Stimulated activated CD8-positive, alpha-beta memory T cell treated with anti-CD3 and anti-CD28 coated beads, Interleukin-4, amount 100 ng/mL, for 48 hours (primary cell): ENCODE measurements at places on chromosomes 5 and 9.

DNA sequence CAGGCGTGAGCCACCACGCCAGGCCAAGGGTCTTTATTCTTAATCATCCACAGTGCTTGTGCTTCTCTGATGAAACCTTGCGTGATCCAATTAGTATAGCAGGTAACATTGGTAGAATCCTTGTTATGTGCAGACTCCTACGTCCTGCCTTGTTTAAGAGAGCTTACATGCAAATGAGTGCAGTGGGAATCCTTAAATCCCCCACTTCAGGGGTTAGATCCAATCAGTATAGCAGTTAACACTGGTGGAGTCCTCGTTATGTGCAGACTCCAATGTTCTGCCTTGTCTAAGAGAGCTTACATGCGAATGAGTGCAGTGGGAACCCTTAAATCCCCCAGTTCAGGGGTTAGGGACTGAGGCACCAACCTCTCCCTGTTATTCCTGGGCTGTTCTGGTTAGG, 193.4 kb downstream of the SEMA6A start:
- no peak for DNase-seq

- peak; percentile 62 for DNase-seq
Observed at GRCh38 chr9:134689321-134690181, 47.9 kb downstream of the COL5A1 start.

GRCh38 chr9:87324613-87325194, 173.0 kb upstream of the DAPK1 start:
- DNase-seq: no peak

DNA sequence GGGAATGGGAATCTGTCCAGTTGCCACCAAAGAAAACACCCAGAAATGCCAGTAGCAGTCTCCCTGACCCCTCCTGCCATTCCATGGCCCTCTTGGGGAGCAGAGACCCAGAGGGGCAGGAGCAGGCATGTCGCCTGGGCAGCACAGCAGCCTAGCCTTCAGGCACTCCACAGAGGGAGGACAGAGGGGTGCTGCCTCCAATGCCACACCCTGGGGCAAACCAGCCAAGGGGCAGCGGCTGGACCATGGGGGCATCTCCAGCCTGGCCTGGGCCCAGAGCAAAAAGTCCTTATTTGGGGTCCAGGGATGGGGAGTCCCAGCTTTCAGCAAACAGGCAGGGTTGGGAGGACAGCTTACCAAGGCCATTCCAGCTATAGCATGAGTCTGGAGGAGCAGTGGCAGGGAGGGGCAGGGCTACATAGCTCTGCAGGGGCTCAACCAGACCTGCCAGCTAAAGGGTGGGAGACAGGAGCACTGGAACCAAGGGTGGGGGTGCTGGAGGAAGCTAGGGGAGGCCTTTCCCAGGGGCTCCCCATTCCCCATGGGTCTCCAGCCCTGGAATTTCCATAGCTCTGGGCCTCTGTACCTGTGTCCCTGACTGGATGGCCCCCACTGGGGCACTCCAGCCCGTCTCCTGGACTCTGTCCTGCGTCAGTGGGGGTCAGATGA, 6.7 kb downstream of the BRD3 start:
- DNase-seq: no peak

DNA sequence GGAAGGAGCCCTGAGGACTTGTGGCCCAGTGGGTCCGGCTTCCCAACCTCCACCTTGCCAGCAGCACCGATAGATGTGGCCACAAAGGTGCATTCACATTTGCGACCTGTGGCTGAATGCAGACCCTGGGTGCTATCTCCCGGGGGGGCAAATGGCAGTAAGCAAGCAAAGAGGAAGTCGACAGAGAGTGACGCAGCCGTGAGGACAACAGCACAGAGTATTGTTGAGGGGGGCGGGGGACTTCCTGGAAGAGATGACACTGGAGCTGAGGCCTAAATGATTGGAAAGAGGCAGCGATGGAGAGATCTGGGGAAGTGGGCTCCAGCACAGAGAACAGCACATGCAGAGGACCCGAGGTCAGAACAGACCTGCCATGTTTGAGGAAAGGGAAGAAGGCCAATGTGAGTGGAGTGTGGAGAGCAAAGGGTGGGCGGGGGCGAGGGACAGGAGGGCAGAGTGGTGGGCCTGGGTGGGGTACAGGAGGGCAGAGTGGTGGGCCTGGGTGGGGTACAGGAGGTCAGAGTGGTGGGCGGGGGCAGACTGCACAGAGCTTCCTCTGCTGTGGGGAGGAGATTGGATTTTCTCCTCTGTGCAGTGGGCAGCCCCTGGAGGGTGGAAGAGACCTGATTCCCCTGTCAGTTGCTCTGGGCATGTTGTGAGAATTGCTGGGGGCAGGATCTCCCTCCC, 42.6 kb downstream of the ADAMTS2 start:
- no peak for DNase-seq

GRCh38 chr5:177309351-177310191, 2.1 kb downstream of the MXD3 start:
- DNase-seq: peak; percentile 83

GRCh38 chr9:34370970-34371880, 5.5 kb downstream of the MYORG start:
- DNase-seq: no peak

DNA sequence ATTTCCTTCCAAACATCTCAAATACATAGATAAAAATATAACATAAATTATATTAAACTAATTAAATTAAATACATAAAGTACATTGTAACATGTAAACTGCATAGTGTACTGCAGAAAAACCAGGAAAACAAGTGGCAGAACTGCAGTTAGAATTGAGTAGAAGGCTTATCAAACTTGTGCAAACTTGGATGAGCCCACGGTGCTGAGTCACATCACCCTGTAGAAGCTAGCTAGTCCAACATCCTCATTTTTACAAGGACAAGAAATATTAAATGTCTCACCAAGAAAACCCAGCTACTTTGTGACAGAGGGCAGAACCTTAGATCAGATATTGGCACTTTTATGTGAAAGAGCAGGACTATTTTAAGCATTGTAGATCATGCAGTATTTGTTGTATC, 807.9 kb upstream of the NUDT12 start:
- no peak for DNase-seq

DNA sequence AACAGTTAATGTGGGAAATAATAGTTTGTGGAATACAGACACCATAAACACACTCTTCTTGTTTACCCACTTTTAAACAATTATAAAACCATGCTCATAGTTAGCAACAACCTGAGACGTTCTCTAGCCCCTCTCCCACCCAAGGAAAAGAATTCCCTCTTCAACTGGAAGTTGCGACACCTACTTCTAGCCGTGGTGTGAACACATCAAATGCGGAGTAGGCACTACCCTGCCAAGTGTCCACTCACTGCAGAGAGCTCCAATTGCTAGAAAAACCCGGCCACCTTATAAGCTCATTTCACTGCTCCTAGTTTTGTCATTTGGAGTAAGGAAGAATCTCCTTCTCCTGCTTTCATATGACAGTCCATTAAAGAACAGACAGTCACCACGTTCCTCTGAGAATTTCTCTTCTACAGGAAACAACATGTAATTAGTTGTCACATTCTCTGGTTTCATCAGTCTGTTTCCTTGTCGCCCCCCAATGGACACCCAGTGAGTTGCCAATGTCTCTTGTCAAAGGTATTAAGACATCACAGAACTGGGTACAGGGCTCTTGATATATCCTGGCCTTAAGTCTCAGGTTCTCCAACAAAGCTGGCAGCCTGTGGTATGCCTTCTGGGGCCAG, 47.3 kb downstream of the PRLR start:
- DNase-seq: peak; percentile 50

DNA sequence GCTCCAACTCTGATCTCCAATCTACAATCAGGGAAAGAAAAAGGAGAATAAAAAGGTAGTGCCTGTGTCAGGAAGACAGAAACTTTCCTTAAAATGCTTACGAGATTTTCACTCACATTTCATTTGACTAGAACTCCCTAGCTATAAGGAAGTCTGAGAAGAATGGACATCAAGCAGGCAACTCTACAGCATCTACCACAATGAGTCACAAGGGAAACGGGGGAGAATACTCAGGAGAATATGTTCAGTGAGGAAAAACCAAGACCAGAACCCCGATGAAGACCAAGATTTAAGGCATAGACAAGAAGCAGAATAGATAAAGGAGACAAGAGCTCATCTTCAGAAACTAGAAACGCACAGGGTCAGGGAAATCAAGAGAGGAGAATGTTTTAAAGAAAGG, 9.0 kb upstream of the SETD9 start:
- DNase-seq: no peak

DNA sequence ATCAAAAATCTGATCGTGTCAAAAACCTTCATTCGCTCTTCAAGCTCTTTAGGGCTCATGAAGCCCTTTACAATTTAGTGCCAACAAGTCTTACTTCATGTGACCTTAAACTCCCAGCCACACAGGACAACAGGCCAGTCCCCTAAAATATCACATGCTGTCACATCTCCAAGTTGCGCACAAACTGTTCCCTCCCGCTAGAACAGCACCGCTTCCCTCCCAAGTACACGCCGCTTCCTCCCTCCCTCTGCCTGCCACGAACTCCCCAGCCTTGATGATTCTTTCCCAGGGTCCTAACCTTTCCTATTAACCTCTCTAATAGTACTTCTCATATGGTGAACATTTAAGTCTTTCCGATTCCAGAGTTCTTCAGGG, 91.2 kb downstream of the TLE1 start:
- DNase-seq: no peak

DNA sequence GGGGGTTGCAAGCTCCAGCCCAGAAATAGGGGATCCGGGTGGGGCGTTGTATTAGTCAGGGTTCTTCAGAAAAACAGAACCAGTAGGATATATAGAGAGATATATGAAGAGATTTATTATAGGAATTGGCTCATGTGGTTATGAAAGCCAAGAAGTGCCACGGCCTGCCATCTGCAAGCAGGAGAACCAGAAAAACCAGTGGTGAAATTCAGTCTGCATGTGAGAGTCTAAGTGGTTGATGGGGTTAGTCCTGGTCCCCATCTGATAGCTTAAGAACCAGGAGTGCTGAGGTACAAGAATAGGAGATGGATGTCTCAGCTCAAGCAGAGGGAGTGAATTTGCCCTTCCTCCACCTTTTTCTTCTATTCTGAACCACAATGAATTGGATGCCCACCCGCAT, 123.4 kb upstream of the APC start:
- no peak for DNase-seq

- DNase-seq: no peak
Observed at GRCh38 chr9:109335121-109335520, 14.3 kb upstream of the EPB41L4B start.

DNA sequence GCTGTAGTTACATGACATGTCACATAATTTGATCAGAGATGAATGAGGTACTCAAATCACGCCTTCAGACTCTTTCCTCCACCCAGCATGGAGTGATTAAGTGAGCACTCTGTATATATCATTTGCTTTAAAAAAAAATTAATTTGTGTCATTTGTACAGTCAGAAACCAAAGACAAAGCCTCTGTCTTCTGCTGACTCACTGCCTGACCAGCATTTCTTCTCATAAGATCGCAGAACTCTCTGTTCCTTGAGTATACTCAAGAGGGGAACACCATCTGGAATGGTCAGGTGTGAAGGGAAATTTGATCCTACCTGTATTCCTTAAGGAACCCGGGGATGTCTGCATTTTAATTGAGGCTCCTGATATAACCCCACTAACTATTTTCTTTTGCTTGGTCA, 254.4 kb downstream of the FAM114A2 start:
- no peak for DNase-seq

DNA sequence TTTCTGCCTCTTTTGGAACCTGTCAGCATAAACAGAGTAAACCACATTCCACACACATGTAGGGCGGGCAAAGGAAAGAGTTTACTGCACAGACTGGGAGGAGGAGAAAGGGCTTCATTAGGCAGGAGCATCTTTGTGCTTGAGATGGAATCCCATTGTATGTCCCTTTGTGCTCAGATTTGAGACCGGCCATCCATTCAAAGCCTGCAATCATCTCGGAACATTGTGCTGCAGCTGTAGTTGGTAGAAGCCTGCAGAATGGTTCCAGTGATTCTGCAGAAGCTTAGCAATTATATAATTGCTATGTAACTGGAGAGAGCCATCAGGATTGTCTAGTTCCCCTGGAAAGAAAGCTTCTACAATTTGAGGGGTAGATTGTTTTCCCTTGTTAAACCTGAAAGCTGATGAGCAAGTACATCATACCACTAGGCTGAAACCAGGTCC, 16.5 kb downstream of the ZNF462 start:
- DNase-seq: no peak

- DNase-seq: no peak
Observed at GRCh38 chr9:129773262-129774048, 20.6 kb upstream of the PTGES start.

GRCh38 chr5:61735995-61736394, 403.9 kb downstream of the ZSWIM6 start:
- no peak for DNase-seq

DNA sequence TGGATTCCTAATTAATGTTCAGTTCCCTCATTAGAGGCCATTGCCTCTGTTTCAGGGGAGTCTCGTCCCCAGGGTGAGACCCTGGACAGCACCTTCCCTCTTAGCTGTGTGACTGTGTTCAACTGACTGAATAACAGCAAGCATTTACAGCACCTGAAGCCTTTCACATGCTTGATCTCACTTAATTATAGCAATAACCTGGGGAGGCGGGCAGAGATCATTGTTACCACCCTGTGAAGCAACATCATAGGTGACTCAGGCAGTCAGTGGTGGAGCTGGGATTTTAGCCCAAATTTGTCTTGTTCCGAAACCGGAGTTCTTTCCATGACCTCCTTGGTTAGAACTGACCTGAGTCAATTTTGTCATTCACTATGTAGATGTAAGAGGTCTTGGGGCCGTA, 105.2 kb upstream of the RAD23B start:
- DNase-seq: no peak

- DNase-seq: no peak
Observed at GRCh38 chr5:14728459-14728938, 64.0 kb downstream of the OTULIN start.

DNA sequence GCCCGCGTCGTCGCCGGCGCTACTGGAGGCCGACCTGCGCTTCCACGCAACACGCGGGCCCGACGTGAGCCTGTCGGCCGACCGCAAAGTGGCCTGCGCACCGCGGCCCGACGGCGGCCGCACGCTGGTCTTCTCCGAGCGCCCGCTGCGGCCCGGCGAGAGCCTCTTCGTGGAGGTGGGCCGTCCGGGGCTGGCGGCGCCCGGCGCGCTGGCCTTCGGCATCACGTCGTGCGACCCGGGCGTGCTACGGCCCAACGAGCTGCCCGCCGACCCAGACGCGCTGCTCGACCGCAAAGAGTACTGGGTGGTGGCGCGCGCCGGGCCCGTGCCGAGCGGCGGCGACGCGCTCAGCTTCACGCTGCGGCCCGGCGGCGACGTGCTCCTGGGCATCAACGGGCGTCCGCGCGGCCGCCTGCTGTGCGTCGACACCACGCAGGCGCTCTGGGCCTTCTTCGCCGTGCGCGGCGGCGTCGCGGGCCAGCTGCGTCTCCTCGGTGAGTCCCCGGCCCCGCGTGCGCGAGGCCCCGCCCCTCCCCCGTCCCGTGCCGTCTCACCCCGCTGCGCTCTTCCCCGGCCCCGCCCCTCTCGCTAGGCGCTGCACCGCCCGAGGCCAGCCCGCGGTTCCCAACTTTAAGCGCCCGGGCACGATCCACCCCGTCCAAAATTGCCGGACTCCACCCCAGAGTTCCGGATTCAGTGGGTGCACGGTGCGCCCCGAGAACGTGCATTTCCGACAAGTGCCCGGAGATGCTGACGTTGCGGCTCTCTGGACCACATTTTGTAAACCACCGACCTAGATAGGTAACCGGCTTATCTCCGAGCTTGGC, 42.8 kb downstream of the NEURL1B start:
- DNase-seq: peak; percentile 63

- DNase-seq: no peak
Observed at GRCh38 chr5:38456657-38457399, 99.6 kb downstream of the LIFR start.
